ENCODE measurements at places on chromosomes 11 and 22. TPM values are rescaled to one million over a fixed set of nuclear protein-coding genes. Genes with fewer than 3 reads are reported as not detected.

GRCh38 chr11:69718147-69718546 lies 14.3 kb upstream of the FGF19 start:
- no peak for DNase-seq

GRCh38 chr11:124804884-124805283 lies 4.7 kb upstream of the MSANTD2 start:
- DNase-seq: no peak

DNA sequence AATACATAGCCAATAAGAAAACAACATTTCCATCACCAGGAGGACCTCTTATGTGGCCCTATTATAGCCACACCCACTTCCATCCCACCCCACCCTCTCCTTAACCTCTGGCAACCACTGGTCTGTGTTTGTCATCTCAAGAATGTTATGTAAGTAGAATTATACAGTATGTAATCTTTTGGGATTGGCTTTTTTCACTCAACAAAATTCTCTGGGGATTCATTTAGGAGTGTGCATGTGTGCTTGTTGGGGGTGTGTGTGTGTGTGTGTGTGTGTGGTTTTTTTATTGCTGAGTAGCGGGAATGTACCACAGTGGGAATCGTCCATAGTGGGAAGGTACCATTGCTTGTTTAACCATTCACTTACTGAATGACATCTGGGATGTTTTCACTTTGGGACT lies 5.2 kb downstream of the KCNJ5 start:
- no peak for DNase-seq

DNA sequence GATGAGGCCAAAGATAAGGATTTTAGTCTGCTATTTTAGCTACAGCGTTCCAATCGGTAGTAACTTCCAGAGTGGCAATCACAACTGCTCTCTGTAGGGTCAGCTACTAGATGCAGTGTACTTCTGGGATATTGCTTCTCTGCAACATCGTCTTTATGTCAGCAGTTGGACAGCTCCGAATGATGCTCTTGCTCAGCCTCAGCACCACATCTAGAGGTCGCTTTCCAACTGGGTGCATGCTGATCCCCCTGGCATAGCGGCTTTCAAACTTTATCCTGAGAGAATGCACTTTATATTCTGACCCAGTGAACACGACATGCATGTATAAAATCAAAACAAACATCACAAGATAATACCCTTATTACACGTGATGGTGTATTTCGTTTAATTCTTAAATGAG lies 219.6 kb downstream of the C11orf87 start:
- no peak for DNase-seq

DNA sequence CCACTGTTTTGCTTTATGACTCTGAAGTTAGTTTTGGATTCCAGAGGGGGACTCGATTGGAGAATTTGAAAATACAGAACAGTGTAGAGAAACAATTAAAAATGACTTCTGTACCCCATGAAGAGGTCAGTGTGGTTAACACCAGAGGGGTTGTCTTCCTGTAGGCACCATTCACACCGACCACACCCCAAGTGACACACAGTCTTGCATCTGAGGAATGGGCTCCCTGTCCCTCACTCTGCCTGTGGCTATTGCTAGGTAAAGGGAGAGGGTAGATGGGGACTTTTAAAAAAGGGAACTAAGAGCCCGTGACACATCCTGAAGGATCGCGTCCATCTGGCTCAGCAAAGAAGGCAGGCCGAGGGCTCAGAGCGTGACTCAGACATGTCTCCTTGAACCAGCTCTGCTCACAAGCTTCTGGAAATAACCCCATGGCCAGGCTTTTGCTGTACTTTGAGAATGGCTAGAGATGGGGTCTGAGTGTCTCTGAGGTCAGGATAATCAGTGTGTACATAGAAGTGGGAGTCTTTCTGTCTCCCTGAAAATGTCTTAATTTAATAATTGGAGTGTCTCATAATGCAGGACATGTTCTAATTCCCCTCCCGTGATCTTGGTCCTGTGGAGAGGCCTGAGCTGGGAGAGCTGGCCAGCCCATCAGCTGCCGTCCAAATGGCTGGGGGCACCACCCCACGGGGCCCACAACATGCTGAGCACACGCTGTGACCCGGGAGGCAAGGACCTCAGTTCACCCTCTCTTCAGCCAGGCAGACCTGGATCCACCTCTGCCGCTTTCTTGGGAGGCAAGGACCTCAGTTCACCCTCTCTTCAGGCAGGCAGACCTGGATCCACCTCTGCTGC lies 39.3 kb downstream of the SGSM1 start:
- no peak for DNase-seq

DNA sequence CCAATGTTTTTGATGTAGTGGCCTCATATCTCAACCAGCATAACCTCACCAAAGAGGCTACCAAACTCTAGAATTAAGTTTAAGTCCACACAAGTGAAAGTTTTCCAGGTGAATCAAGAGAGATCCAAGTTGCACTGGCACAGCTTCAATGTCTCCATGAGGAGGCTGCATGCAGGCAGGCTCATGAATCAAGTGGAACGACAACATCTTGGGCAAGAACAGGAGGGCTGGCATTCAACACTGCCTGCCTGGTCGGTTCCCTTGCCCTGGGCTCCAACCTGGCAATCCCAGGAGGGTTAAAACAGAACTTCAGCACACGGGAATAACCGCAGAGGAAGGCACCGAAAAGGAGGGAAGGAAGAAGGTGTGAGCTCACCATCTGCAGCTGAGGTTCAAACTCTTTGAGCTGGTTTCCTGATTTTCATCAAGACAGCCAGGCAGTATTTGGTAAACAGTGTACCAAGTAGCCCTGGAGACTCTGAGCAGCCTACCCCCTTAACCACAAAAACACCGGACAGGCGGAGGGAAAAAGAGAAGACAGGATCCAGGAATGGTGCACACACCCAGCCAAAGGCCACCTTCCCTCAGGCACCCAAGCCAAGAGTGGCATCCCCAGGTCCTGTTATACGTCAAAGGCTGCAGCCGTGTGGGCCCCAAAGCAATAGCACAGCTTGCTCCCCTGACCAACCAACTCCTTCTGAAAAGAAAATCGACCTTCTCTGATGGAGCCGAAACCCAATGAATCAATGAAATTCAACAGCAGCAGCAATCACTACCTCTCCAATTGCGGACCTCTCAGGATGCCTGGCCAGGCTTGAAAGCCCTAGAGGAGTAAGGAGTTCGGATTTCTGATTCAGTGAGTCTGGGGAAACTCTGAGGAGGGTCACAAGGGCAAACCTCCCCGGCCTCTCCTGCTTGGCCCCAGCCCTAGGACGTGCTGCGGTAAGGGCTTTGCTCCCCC lies 1.3 kb downstream of the PACSIN2 start:
- peak; percentile 47 for DNase-seq

DNA sequence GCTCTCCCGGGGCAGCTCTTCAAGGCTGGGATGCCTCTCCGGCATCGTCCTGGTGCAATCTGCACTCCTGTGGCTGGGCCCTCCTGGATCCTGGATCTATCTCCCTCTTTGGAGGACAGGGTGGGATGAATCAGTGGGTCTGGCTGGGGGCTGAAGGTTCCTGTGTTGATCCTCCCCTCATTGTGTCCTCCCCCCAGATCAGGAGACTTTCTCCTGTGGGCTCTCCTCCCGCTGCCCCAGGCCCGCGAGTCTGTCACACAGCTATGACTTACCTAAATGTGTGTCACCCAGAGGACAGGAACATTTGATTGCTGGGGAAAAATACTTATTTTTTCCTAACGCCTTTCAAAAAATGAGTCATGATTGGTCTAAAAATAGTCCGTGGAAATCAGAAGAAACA lies 106.8 kb upstream of the NECTIN1 start:
- no peak for DNase-seq

DNA sequence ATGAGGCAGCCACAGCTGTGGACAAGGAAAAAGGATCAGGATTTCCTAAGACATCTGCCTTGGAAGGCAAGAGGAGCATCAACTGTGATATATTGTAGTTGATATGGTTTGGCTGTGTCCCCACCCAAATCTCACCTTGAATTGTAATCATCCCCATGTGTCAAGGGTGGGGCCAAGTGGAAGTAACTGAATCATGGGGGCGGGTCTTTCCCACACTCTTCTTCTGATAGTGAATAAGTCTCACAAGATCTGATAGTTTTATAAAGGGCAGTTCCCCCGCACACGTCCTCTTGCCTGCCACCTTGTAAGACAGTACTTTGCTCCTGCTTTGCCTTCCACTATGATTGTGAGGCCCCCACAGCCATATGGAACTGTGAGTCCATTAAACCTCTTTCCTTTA lies 10.2 kb downstream of the RIC8A start:
- no peak for DNase-seq

GRCh38 chr22:25453557-25453956 lies 110.9 kb upstream of the GRK3 start:
- DNase-seq: no peak

DNA sequence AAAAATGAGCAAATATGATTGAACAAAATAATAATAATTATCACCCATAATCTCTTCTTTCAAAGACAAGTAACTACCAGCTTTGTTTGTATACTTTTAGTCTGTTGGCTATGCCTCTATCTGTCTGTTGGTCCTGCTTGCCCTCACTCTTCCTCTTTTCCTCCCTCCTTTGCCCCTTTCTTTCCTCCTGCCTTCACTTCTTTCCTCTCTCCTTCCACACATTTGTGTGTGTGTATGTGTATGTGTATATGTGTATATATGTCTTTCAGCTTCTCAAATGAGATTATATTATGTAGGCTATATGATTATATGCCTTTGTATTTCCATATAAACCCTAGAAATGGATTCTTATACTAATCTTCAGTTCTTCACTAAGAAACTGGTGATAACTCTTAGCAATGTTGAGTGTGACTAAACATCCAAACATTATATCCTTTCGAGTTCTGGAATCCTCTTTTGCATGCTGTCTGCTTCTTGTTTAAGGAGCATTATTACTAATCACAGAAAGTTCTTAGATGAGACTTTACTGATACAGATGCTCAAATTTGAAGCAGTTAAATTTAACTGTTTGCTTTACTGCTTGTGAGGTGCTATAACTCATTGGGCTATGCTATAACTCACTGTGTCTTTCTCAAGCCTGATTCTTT lies 219.1 kb downstream of the TMEM135 start:
- no peak for DNase-seq

- peak; percentile 32 for DNase-seq
These were observed 41.8 kb downstream of the OSBPL5 start for GRCh38 chr11:3123305-3123704.

DNA sequence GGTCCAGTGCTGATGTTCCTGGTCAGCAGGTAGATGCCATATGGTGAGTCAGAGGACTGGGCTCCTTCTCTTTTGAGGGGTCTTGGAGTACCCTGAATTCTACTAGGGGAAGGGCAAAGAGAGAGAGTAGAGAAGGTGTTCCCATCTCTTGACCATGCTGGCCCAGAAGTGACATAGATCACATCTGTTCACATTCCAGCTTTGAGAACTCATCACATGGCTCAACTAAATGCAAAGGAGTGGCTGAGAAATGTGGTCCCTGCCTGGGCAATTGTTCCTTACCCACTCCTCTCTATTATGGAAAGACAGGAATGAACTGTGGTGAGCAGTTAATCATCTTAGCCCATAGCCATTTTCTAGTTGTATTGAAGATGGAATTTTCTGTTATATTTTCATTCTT lies 105.4 kb upstream of the TIMP3 start:
- no peak for DNase-seq

- DNase-seq: no peak
These were observed 337.9 kb downstream of the SHANK2 start for GRCh38 chr11:70914496-70914895.

- no peak for DNase-seq
These were observed 776.1 kb downstream of the BRD1 start for GRCh38 chr22:49051491-49052022.

- peak; percentile 67 for DNase-seq
These were observed 1.1 kb upstream of the PLXNB2 start for GRCh38 chr22:50308597-50308935.

GRCh38 chr11:126525216-126525615 lies 169.7 kb downstream of the ST3GAL4 start:
- DNase-seq: no peak

- DNase-seq: peak; percentile 94
These were observed 62.5 kb upstream of the PPARA start for GRCh38 chr22:46087816-46088277.

GRCh38 chr11:123567466-123567865 lies 87.0 kb downstream of the SCN3B start:
- no peak for DNase-seq

DNA sequence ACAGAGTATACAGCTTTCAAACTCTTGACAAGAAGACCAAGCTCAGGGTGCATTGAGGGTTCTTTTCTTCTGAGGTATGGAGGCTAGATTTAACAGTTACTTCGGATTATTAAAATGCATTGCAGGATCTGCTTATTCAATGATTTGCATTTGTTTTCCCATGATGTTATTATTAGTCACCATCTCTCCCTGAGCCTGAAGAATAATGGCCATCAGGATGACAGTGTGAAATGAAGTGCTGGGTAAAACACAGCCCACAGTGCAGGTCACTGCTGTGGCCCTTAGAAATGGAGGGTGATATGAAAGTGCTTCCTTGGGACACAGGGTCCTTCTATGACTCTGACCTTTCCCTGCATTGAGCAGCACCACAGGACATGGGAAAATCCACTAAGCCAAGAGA lies 40.0 kb downstream of the TECTA start:
- no peak for DNase-seq

GRCh38 chr11:111730871-111731591 lies 35.2 kb downstream of the PPP2R1B start:
- DNase-seq: peak; percentile 84

DNA sequence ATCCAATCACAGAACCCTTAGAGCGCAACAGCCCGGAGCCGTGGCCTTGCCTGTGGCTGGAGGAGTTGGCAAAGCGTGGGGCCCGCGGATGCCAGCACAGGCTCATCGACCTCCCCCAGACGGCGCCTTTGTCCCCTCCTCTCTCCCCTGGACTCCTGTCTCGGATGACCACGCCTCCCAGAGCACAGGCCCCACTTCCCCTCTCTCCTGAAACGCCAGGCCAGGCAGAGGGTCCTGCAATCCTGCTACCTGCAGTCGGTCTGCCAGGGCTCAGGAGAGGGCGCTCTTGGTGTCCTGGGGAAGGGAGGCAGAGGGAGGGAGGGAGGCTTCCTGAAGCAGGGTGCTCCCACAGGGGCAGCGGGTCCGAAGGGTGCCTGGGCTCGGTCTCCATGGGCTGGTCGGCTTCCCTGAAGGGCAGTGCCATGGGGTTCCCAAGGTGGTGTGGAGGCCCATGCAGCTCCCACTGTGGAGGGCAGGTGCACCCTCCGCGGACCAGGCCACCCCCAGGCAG lies 16.6 kb upstream of the TTLL12 start:
- DNase-seq: no peak

Gene PSMA1
- total RNA-seq: 71.3 TPM

Gene XKR3
- total RNA-seq: not detected

Gene KCNK7
- 0.66 TPM for total RNA-seq

Gene HEPACAM
- total RNA-seq: 0.26 TPM

Measured in body of pancreas (tissue), 4 donors.